Stimulated activated CD4-positive, alpha-beta T cell treated with anti-CD3 and anti-CD28 coated beads, Interleukin-15, amount 100 ng/mL, for 24 hours (primary cell): ENCODE measurements at places on chromosomes 2 and 18.

DNA sequence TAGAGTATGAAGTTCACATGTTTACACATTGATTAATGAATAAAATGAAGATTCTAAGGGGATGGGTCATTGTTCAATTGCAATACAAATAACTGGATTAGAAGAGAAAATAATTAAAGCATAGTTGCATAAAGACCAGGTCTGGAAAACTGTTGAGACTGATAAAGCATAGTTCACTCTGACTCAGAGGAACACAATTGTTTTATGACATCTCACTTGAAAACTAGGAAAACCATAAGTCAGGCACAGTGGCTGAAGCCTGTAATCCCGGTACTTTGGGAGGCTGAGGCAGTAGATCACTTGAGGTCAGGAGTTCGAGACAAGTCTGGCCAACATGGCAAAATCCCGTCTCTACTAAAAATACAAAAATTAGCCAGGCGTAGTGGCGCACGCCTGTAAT is 46.7 kb downstream of the PLA2R1 start:
- no peak for DNase-seq

DNA sequence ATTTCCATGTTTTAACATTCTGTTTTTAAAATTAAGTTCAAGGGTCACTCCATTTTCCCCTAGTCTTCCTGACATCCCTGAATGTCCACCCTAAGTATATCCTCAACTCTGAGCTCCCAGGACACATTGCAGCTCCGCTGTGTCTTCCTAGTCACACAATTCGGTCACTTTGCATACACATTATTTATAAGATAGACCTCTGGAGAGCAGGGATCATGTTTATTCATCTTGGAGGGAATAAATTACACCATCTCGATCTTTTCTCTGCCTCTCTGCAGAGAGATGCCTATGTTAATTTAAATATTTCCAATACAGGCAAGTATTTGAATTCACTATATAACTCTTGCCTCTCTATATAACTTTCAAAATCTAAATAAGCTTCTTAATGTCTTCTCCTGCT is 166.2 kb downstream of the SLC39A10 start:
- no peak for DNase-seq

- DNase-seq = no peak
These were observed 477.2 kb downstream of the ZEB2 start for GRCh38 chr2:144042751-144043150.

DNA sequence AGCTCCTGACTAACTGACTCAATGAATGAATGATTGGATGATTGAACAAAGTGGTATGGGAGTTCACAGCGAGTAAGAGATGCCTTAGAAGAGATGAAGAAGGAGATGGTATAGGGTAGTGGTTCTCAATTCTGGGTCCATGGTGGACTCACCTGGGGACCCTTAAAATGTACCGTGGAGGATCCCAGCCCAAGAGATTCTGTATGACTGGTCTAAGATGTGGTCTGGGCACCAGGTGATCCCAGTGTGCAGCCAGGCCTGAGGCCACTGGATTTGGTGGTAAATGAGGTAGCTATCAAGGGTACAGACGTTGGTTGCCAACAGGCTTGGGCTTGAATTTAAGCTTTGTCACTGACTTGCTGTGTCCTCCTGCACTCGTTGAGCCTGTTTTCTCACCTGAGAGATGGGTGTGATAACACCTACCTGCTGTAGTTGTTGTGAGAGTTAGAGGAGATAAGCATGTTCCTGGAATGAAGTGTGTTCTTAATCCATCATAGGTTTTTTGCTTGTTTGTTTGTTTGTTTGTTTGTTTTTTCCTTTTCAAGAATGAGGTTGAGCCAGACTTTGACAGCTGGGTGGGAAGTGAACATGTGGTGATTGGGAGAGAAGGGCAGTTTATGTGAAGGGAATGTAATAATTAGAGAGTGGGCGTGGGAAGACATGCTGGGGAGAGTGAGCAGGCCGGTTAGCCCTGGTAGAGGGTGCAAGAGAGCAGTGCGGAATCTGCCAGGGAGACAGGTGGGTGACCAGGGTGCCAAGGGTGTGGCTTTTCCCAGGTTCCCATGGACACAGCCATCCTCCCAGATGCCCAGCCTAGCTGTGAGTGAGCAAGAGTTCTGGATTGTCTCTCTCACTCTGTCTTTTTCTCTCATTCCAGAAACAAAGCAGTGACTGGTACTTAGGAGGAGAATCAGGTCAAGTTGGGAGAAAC is 31.4 kb upstream of the IL1B start:
- DNase-seq = no peak

DNA sequence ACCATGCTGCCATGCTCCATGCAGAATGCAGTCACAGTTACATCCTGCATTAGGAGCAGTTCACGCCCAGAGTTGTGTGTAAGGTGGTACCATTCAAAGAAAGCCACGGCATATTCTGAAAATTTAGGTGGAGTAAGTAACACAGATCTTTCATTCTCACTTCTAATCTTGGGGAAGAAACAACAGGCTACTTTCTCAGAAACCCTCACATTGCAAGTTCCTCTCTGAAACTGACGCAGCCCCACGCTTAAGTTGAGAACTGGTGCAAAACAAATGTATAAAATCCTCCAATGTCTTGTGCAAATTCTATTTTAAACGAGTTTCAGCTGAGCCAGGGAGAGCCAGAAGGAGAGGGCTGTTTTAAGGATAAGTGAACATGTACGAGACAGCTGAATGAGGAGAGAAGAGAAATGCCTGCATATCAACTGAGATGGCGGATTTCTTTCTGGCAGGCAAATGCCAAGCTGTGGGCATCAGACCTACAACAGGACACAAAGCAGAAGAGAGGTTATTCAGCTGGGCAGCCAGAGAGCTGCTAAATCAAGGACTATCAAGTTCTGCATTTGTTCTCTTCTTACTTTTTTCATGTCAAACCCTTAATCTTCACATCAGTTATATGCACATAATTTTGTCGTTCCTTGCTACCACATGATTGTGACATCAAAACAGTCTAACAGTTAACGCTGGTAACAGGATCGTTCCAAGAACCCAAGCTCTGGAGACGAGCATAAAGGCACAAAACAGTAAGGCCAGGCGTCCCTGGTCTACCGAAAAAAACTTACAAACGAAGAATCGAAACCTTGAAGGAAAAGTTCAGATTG is 6.4 kb downstream of the ARL4C start:
- peak; percentile 44 for DNase-seq

- no peak for DNase-seq
These were observed 98.4 kb upstream of the NEUROD1 start for GRCh38 chr2:181778621-181779201.

GRCh38 chr18:70015127-70015526 is 67.5 kb upstream of the CD226 start:
- no peak for DNase-seq

DNA sequence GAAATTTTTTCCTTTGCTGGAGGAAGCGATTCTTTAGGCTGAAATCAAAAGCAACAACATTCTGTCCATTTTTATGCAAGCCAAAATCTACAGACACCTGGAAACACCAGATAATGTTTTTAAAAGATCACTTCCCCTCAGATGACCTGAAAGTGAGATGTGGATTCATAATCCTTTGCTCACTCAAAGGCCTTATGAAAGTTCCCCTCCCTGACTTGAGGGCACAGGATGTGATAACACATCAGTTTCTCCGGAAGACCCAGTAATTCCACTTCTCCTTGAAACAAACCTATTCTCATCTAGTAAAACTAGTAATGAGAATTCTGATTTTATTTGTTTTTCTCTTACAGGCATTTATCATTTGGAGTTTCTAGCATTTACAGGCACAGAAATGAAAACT is 218.3 kb upstream of the RND3 start:
- DNase-seq = no peak
